A172 (cell line): ENCODE measurements at places on chromosomes 1 and 21. TPM values are rescaled to one million over a fixed set of nuclear protein-coding genes. Genes with fewer than 3 reads are reported as not detected.

The ARHGAP30 gene
- 0.07 and 0.38 TPM in 2 replicates for total RNA-seq

The MAB21L3 gene
- total RNA-seq = not detected in 2 replicates

The ADAMTS5 gene
- 0.02 and 0.10 TPM in 2 replicates for total RNA-seq

The NR1I3 gene
- total RNA-seq = 0.50 TPM in 1 of 2 replicates, not detected in the other

The CLDN19 gene
- not detected in 2 replicates for total RNA-seq

GRCh38 chr1:180402001-180402400 lies 100.4 kb downstream of the ACBD6 start:
- no peak for DNase-seq

DNA sequence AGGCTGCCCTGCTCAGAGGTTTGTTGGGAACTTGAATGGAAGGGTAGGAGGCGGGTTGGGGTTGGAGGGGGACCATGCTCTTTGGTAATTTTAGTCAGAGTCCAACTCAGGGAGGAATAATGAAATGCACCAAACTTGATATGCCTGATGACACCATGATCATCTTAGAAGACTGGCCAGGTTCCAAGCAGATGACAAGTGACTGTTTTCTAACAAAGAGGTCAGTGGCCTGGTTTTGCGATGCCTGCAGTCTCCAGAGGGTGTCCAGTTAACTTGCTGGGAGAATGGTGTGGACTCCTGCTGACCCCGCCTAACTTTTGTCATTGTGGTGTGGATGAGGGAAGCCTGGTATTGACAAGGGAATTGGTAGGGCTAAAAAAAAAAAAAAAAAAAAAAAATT lies 12.4 kb downstream of the VANGL1 start:
- no peak for DNase-seq

- peak; percentile 89 for DNase-seq
Measured at GRCh38 chr1:8903908-8904650, 25.6 kb upstream of the ENO1 start.

DNA sequence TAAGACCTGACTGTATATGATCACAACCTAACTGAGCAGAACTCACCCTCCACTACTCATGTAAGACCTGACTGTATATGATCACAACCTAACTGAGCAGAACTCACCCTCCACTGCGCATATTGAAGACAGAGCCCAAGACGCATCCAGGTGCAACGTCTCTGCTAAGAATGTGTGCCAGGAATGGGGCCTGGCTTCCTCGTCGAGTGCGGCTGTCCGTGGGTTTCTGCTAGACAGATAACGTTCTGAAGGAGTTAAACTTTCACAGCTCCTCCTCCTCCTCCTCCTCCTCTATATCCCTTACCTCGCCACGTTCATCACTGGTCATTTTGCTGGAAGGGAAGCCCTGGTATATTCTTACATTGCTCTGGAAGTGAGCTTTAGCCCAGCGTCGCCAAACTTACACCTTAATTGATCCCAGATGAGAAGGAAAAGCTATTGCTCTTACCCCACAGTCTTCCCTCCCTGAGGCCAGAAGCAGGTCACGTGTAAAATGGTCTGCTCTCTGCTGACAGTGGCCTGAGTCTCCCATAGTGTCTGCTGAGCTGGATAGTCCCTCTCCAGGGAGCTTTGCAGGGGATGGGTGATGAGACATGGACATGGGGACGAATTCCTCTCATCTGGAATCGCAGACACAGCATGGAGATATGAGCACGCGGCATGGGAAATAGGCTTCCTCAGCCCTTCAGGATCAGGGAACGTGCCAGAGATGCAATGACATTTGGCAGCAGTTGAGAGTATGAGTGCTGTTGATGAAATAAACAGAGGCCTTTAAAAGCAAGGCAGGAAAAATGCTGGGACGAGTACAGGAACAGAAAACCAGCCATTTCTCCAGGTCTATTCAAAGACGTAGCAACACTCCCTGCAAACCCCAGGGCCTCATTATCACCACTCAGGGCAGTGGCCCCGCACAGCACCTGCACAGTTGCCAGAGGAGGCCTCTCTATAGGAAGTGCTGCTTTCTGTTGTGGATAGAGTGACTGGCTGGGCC lies 528.1 kb downstream of the KIF26B start:
- DNase-seq = no peak

DNA sequence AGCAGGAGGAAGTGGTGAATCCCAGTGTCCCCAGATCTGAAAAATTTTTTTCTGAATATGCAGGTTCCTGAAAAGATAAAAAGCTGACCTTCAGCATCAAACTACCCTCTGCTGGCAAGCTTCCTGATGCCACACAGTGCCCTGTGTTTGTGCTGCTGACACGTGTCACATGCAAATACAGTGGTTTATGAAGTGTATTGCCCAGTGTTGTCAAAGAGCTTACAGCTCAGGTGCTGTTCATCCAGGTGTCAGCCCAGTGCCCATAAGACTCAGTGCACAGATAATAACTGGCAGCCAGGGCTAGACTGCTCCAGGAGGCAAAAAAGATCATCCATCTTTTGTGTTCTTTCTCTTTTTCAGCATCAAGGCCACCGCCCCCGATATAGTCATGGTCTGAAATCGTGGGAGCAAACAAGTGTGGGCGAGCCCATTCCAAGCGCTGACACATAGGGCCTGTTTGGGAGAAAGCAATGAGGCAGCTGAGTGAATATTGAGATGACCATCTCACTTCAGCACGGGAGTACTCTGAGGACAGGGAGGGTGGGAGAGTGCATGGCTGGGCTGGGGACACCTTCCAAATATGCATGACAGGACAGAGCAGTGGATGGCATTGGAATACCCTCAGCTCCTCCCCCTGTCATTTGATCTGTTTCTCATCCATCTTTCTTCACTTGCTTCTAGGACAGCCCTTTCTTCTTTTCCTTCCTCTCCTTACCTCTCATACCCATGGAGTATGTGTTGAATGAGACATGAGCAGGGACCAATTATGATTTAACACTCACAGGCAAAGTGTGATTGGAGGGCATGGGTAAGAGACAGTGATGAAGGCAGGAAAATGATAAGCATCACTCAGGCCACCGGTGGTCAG lies 6.4 kb upstream of the KCNK1 start:
- DNase-seq = no peak

GRCh38 chr1:168803806-168804510 lies 75.0 kb upstream of the DPT start:
- DNase-seq = no peak

DNA sequence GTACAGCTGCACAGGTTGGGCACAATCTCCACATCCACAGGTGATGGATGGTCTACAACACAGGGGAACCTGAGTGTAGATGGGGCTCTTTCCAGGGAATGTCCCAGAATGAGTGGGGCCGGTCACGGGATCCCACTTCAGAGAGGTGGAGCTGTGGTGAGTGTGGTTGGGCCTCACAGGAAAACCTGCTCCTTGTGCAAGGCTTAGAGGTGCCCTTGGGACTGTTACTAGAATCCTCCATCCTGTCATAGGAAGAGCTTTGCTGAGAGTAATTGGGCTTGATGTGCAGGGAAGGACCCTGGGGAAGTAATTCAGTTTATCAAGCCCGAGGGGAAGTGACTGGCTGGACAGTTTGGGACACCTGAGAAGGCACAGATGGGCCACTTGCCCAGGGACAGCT lies 137.9 kb downstream of the ZSCAN20 start:
- DNase-seq = no peak
